ENCODE measurements at places on chromosomes 1 and 21. TPM values are rescaled to one million over a fixed set of nuclear protein-coding genes. Genes with fewer than 3 reads are reported as not detected.

DNA sequence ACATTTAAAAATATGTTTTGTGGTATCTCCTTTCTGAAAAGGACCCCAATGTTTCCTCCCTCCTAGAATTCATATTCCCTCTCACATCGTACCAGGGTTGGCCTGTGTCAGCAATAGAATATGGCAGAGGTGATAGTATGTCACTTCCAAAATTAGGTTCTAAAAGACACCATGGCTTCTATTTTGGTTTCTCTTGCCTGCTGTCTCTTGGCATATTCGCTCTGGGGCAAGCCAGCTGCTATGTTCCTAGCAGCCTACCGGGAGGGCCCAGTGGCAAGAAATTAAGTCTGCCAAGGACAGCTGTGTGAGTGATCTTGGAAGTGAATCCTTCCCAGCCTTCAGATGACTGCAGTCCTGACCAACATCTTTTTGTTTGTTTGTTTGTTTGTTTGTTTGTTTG is 92.9 kb upstream of the PPM1J start:
- DNase-seq, result peak; percentile 94

DNA sequence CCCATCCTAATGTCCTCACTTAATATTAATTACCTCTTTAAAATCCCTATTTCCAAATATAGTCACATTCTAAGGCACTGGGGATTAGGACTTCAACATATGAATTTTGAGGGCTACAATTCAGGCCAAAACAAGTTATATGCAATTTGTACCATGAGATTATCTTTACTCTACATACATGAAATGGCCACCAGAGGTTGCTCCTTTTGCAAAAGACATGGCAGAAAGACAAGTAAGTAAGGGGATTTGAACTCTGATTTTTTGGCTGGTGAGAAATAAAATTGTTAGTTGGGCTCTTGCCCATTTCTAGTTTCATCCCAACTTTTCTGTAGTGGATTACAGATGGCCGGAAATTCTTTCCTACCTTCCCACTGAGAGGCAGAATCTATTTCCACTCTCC is 4.8 kb upstream of the ALG6 start:
- DNase-seq, result no peak

DNA sequence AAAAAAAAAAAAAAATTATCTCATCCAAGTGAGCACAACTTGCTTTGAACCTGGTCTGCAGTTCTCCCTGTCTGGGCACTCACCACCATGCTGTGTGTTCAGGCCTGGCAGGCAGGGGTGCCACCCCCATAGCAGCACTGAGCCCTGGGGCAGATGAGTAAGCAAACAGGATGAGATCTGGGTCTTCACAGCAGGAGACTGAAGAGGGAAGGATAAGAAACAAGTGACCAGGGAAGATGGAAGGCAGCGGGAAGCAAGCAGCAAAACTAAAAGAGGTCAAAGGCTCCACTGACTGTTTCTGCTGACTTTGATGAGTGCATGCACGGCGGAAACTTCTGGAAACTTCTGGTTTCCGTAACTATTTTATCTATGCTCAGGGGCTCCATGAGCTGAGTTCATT is 133.5 kb upstream of the SOD1 start:
- DNase-seq, result no peak

GRCh38 chr21:45067462-45068285 is 6.7 kb upstream of the ADARB1 start:
- no peak for DNase-seq

- DNase-seq, result no peak
Measured at GRCh38 chr21:24577301-24577700, 1030.0 kb downstream of the MRPL39 start.

GRCh38 chr1:242877229-242877628 is 352.7 kb upstream of the PLD5 start:
- no peak for DNase-seq

The ATP1A4 gene
- 0.10 TPM for total RNA-seq

The LCE6A gene
- total RNA-seq, result not detected

- DNase-seq, result peak; percentile 45
Measured at GRCh38 chr1:170692866-170693575, 29.1 kb downstream of the PRRX1 start.

DNA sequence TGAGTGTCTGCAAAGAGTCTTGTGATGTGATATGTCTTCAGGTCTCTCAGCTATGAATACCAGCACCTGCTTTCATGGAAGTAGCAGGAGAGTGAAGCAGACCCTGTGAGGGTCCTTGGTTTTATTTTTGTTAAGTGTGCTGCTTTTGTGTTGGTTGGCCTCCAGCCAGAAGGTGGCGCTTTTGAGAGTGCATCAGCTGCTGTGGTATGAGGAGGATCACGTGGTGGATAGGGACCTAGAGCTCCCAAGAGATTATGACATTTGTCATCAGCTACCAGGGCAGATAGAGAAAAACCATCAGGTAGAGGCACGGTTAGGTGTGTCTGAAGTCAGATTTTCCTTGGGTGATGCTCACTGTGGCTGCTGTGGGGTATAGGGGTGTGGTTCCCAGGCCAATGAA is 1232.1 kb downstream of the MRPL39 start:
- DNase-seq, result no peak

DNA sequence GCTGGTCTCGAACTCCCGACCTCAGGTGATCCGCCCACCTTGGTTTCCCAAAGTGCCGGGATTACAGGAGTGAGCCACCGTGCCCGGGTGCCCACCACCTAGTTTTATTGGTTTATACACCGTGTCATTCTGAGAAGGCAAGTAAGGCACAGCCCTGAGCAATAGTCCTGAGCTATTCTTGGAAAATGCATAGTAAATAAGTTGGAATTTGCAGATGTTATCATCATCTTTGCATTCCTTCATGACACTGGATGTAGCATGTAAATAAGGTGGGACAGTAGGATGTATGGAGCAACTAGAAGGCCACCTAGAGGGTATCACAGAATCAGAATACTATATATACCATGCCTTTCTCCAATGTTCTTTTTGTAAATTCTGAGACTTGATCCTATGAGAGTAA is 11.0 kb downstream of the TOR1AIP2 start:
- no peak for DNase-seq

GRCh38 chr1:168139070-168139469 is 2.3 kb upstream of the GPR161 start:
- no peak for DNase-seq

GRCh38 chr1:161726473-161727255 is 5.3 kb downstream of the FCRLB start:
- peak; percentile 78 for DNase-seq

The HOOK1 gene
- total RNA-seq, result not detected

- DNase-seq, result no peak
Measured at GRCh38 chr1:229209386-229209785, 61.5 kb upstream of the RAB4A start.

The TSPEAR gene
- not detected for total RNA-seq

The CCDC17 gene
- total RNA-seq, result 0.78 TPM

The PPIAL4G gene
- total RNA-seq, result not detected

DNA sequence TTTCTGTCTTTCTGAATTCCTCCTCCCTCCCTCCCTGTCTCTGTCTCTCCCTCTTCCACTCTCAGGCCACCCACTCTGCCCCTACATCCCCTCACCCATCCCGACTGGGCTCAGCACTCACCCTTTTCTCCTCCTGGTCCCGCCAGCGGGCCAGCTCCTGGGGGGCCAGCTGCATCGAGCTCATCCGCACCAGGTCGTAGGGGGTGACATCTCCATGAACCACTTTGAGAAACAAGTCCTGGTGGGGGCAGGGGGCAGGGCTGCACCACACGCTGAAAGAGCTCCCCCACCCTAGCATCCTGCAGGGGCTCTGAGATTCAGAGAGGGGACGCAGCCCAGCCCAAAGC is 17.8 kb downstream of the SPOCD1 start:
- DNase-seq, result no peak

DNA sequence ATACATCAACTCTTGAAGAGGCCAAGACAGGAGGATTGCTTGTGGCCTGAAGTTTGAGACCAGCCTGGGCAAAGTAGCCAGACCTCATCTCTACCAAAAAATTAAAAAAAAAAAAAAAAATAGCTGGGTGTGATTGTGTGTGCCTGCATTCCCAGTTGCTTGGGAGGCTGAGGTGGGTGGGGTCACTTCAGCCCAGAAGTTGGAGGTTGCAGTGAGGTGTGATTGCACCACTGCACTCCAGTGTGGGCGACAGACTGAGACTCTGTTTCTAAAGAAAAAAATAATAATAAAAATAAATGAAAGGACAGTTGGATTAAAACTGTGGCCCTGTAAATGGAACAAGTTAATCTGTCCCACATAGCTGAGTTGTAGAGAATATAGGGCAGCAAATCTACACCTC is 18.9 kb upstream of the ZNF496 start:
- DNase-seq, result no peak

- no peak for DNase-seq
Measured at GRCh38 chr1:233738850-233739249, 124.9 kb downstream of the KCNK1 start.

DNA sequence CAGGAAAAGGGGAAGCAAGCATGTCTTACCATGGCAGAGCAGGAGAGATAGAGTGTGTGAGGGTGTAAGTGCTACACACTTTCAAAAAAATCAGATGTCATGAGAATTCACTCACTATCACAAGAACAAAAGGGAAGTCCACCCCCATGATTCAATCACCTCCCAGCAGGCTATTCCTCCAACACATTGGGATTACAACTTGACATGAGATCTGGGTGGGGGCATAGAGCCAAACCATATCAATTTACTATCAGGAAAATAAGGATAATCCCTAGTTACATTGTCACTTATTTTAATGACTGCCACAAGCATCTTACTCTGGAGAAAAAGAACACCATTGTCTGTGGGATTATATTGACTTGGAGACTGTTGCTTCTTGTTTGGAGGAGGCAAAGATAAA is 66.1 kb upstream of the VANGL1 start:
- DNase-seq, result no peak

The CFHR4 gene
- total RNA-seq, result not detected

The SON gene
- 116 TPM for total RNA-seq

DNA sequence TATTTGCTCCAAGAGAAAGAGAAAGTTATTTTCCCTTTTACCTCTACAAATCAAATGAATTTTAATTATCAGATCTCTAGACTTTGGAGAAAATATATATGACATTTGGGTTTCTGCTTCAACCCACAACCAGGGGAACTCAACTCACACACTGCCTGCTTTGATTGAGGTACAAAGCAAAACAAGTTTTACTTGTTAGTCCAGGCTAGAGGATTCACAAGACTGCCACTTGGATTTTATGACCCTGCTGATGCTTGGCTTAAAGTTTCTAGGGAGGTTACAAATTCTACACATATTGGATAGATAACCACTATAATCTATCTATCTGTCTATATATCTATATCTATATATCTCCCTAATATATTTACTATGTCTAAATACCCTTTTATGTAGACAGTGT is 467.3 kb upstream of the RGS18 start:
- DNase-seq, result no peak

The DNAH14 gene
- 25.2 TPM for total RNA-seq

- peak; percentile 36 for DNase-seq
Measured at GRCh38 chr1:11768821-11769220, 6.8 kb downstream of the C1orf167 start.

GRCh38 chr21:32257962-32258785 is 20.7 kb downstream of the MIS18A start:
- peak; percentile 88 for DNase-seq

DNA sequence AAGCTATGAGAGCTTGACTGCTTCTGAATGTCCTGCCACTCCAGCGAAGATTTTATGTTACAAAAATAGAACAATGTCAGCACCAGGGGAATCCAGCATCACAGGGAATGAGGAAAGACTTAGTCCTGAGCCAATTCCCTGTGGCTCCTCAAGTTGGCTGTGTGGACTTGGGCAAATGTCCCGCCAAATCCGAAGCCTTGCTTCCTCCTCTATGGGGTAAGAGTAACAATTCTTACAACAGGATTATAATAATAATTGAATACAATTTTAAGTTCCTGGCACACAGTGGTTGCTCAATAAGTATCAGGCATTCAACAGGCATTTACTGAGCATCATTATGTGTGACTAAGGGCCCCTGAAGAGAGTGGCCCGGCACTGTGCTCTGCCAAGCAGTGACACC is 44.4 kb downstream of the STPG1 start:
- DNase-seq, result no peak

DNA sequence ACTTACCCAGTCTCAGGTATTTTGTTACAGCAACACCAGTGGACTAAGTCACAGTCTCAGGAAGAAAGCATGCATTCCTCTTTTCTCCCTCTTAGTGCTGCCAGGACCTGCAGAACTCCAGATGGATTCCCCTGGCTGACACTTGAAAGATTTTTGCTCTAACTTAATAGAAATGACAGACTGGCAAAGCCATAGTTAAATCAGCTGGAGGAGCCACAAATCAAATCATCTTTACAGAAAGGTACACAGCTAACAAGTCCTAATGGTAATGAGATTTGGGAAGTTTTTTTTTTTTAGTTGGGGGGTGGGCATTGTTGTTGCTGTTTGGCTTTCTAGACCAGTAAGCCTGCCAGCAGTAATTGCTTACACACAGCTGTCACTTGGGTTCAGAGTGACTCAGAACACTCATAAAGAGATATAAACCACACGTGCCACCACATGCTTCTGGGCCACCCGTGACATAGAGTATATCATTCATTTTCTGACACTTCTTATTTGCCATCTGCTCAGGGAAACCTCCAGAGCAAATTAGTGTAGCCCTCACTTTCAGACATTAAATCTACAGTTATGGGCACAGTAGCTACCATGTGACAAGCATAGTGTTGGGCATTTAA is 72.4 kb downstream of the FH start:
- DNase-seq, result peak; percentile 88

- DNase-seq, result peak; percentile 39
Measured at GRCh38 chr1:156794506-156795373, 21.9 kb downstream of the SH2D2A start.

The LCE2C gene
- total RNA-seq, result not detected

DNA sequence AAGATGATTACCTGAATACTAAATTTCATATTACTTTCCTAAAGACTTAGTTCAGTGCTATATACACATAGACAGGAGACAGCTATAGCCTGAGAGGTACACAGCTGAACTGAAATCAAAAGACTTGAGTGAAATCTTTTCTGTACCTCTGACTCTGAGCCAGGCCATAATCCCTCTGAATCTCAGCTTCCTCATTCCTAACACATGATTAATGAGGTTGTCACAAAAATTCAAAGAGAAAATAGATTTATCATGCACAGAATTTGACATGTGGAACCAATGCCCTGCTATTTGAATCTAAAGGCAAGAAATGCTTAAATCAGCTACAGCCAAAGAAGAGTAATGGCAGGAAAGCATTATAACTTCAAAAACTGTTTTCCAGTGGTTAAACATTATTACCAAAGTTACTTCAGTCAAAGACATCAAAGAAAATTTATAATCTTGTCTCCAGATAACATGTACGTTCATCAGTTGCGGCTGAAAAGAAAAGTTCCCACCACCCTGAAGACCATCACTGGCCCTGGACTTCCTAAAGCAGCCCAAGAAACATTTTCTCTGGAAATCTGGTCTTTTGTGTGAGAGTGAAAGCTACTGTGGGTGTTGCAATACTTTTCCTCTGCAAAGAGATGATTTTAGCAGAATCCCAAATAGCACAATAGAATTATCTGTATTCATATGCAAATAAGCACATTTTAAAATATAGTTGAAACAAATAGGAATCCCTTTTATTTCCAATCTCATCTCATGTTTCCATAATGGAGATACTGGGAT is 13.8 kb upstream of the ATP1A1 start:
- no peak for DNase-seq
